ENCODE measurements at places on chromosomes 16 and 17.
A peak's percentile ranks its signal among the peaks of the same experiment; 100 is the strongest.

DNA sequence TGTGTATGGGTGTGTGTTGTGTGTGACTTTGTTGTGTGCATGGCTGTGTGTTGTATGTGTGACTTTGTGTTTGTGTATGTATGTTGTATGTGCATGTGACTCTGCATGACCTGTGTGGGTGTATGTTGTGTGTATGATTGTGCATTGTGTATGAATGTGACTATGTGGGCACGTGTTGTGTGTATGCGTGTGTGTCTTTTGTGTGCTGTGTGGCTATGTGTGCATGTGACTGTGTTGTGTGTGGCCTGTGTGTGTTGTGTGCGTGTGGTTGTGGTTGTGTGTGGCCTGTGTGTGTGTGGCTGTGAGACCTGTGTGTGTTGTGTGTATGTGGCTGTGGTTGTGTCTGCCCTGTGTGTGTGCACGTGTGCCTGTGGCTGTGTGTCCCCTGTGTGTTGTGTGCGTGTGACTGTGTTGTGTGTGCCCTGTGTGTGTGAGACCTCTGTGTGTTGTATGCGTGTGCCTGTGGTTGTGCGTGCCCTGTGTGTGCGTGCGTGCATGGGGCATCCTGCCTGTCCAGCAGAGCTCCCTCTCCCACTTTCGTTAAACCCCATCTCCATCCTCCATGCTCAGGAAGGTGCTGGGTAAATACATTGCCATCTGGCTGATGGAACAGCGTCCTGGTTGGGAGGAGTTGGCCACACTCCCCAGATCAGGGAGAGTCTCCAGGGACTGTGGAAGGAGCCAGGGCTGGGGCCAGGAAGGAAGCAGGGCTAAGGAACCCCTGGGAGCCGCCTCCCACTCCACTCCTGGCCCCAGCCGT lies 90.1 kb upstream of the GSE1 start:
- no peak for DNase-seq

DNA sequence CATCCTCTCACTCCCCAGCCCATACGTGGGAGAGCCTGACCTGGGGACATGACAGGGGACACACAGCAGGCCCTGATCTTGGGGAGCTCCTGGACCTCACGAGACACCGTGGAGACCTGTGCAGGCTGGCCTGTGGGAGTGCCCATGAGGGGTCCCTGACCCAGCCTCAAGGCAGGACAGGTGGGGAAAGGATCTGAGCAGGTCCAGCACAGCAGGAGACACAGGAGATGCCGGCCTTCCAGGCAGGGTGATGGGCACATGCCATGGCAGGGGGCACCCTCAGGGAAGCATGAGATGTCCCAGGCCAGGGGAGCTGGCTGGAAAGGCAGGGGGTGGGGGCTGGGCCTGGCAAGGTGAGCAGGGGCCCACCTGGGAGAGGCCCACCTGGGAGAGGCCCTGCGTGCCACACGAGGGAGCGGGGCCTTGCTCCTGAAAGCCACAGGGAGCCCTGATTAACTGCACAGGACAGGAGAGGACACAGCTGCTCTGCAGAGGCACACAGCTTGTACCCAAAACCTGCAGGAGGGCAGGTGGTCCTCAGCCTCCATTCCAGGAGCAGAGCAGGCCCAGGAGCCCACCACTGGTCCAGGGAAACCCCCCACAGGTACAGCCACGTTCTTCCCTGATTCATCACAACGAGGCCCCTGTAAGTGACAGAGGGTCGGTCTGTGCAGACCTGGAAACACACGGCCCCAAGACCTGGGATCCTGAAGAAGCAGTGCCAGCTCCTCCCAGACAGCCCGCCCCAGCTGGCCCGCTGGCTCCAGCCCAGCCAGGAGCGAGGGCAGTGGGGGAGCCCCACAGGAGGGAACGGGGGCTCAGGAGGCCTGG lies 26.6 kb upstream of the KRT17 start:
- no peak for DNase-seq

DNA sequence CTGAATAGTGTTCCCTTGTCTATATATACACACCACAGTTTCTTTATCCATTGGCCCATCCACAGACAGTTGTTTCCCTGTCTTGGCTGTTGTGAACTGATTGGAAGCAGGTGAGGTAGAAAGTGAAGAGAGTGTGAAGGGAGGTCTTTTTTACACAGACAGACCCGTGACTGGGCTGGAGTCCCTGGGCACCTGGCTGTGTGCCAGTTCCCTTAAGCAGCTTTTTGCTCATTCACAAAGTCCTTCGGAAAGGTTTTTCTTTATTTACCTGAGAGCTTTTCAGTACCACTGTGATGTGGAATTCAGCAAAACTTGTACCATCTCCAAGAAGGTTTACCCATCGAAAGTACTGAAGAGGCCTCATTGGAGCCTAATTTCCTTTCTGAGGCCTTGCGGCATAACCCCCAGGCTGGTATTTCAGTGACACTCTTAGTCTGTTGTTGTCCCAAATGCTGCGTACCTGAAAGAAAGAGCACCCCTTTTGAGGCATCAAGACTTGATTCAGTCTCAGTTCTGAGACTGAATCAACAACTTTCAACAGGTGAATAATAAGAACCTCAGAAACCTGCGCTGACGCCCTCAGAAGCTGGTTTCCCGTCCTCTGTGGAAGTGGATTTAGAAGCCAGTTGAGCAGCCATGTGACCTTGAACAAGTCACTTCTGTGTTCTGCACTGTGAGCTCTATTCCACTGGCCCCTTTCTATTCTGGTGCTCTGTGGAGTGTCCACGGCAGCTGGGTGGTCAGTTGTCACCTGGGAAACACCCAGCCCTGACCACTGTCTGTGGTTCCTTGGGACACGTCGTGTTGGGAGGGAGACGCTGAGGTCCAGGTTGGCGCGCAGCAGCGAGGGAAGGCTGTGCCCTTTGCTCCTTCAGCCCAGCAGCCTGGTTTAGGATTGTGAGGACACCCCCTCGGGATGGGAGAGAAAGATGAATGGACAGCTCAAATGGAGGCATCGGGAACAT lies 53.9 kb upstream of the CRISPLD2 start:
- DNase-seq, result no peak

DNA sequence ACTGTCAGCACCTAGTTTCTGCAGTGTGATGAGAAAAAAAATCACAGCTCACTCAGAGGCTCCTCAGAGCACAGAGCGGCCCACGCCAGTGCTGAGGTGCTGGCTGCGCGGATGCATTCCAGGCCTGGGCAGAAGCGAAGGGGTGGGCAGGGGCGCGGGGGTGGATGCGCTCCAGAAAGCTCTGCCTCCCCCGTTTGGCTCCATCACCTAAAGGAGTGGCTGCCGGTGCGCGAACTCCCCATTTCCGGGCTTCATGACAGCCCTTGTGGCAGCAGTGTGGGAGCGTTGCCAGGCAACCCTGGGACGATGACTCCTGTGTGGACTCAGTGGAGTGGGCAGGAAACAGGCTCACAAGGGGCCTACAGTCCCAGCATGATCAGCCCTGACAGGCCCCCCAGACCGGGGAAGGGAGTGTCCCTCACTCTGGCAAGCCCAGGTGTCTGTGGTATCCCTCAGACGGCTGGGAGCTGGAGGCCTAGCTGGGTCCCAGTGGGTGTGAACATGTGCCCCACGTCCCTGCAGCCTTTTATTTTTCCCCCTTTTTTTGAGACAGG lies 32.8 kb upstream of the NUDT16L1 start:
- DNase-seq, result no peak

GRCh38 chr17:4389079-4389478 lies 22.6 kb upstream of the UBE2G1 start:
- DNase-seq, result no peak

DNA sequence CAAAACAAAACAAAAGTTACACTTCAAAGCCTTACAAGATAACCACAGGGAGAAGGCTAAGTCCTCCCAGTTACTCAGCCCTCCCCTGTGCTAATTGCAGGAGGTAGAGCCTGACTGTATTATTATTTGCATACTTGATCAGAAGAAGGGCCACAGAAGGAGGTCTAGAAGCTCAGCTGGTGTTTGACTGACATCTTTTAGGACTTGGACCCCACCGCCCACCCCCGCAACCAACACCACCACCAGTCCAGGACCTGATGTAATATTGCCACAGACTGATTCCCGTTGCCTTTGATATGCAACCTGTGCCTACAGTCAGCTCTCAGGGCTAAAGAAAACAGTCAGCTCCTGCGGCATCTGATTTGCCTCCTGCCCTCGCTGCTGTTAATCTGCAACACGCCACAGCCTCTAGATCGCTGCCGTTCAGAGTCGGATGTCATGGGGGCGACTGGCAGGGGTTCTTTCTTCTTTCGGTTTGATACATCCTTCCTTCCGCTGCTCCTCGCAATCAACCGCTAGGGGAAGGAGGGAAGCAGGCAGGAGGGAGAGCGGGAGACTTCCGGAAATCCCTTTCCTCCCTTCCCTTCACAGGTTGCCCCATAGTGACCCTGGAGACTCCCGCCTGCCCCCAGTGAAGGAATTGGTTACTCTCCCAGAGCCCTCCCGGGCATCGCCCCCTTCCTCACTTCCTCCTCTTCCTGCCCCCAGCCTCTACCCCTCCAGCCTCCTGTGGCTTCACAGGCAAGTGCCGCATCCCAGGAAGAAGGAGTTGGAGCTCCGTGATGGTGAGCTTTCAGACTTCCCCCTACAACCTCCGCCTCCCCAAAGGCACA lies 90.5 kb upstream of the SOX9 start:
- DNase-seq, result peak; percentile 21

GRCh38 chr17:49406421-49407061 lies 8.1 kb downstream of the PHB1 start:
- no peak for DNase-seq

DNA sequence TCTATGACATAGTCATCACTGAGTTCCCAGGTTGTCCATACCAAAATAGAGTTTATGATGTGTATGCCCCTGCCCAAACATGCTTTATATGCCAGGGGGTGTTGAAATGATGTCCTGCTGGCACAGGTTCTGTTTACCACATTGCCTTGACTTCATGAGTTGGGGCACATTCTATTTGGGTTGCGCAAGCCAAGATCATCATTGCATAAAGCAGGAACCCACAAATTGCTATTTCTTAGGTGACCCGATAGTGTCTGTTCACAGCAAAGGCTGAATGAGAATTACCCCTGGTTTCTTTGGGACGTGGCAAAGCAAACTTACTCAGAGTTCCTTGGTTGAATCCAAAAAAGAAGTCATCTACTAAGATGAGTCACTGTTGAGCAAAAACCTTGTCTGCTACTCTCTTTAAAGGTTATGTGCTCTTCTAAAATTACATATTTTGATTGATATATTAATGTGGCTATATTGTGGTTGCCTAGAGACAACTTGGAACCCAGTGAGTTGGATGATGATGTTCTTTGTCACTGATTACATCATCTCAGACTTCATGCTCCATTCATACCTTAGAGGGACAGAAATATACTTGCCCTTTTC lies 912.6 kb upstream of the SOX9 start:
- no peak for DNase-seq

DNA sequence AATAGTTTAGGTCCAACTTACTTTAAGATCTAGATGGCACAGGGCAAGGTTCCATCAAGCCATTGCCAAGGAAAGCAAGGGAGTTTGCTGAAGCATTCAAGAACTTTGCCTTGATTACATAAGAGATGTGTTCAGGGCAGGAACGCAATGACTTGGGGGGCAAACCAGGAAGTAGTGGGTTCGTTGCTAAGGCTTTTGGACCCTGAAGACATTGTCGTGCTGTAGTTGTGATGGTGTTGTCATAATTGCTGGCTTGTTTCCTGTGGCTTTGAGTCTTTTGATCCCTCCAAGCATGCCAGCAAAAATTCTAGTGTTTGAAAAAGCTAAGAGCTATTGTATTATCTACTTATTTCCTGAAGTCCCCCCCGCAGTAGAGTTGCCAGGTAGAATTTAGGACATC lies 70.7 kb upstream of the HNF1B start:
- DNase-seq, result no peak

All from GM12891 (cell line).